Vagina (tissue), 2 donors: ENCODE measurements at places on chromosomes 6 and 20.

GRCh38 chr6:138157986-138158638 lies 3.6 kb upstream of the ARFGEF3 start:
- peaks cover 20% of the 10 kb centered on the region for H3K4me1 ChIP-seq
- H3K4me3 ChIP-seq = no peak overlapping the region
- H3K27ac ChIP-seq = no peak overlapping the region
- no peaks in the 10 kb centered on the region for H3K27me3 ChIP-seq
- DNase-seq = no peak
- H3K36me3 ChIP-seq = no peaks in the 10 kb centered on the region

DNA sequence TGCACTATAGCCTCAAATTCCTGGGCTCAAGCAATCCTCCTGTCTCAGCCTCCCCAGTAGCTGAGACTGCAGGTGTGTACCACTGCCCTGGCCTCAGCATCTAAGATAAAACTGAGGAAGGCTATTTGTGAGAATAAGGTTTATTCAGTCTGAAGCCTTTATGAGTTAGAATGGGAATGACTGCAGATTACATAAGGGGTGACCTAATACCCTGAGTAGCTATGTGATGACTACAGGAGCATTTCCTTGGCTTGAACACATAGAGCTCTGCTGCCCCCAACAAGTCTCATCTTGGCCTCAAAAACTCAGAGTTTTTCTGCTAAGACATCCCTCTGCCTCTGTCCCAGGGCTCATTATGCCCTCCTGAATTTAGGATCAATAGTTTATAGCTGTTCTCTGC lies 7.6 kb downstream of the GSS start:
- H3K27ac ChIP-seq = no peak overlapping the region
- peaks cover 5% of the 10 kb centered on the region for H3K4me1 ChIP-seq
- H3K4me3 ChIP-seq = no peak overlapping the region
- no peaks in the 10 kb centered on the region for H3K27me3 ChIP-seq
- DNase-seq = no peak

DNA sequence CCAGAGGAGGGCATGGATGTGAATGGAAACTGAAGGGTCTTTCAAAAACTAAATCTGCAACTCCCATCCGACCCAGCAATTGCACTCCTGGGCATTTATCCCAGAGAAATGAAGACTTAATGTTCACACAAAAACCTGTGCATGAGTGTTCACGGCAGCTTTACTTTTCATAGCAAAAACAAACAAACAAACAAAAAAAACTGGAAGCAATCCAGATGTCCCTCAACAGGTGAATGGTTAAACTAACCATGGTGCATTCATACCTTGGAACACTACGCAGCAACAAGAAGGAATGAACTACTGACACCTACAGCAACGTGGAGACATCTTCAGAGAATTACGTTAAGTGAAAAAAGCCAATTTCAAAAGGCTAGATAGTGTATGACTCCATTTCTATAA lies 32.2 kb downstream of the PMEPA1 start:
- DNase-seq = no peak
- no peaks in the 10 kb centered on the region for H3K27me3 ChIP-seq
- no peak overlapping the region for H3K27ac ChIP-seq
- no peaks in the 10 kb centered on the region for H3K36me3 ChIP-seq

GRCh38 chr6:22026164-22026678 lies 270.6 kb downstream of the PRL start:
- peak overlapping the region; percentile 36 for H3K27ac ChIP-seq
- peaks cover 28% of the 10 kb centered on the region for H3K4me1 ChIP-seq
- H3K4me3 ChIP-seq = no peak overlapping the region

DNA sequence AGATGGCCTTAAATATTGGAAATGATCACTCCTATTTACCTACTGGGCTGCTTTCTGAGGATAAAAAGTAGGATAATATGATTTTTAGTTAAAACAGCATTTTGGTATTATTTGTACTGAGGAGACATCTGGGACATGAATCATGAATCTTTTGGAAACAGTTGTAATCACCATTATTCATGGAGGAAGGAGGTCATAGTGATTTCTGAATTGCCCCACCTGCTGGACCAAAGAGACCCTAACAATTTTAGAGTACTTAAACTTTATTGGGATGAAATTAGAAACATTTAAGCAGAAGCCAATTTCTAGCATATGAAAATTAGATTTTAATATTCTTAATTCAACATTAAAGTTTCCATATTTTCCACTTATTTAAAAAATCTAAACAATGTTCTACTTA lies 108.4 kb upstream of the SIM1 start:
- H3K4me3 ChIP-seq = no peak overlapping the region
- no peaks in the 10 kb centered on the region for H3K4me1 ChIP-seq
- no peak for DNase-seq
- H3K27ac ChIP-seq = no peak overlapping the region
- no peaks in the 10 kb centered on the region for H3K36me3 ChIP-seq

DNA sequence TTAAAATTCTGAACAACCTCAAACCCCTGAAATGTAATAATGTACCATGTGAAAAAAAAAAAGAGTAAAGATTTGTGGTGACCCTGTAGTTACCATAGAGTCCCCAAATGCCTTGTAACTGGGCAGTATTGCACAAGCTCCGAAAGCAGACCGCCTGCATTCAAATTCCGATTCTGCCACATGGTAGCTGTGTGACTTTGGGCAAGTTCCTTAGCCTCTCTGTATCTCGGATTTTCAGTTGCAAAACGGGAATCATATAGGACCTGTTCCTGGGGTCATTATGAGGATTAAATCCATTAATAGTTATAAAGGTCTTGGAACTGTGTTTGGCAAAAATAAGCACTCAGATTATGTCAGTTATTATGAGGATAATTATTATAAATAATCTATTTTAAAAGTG lies 43.6 kb downstream of the TSPYL4 start:
- H3K27me3 ChIP-seq = no peaks in the 10 kb centered on the region
- no peaks in the 10 kb centered on the region for H3K4me1 ChIP-seq
- H3K4me3 ChIP-seq = no peak overlapping the region
- DNase-seq = no peak
- no peak overlapping the region for H3K27ac ChIP-seq

- no peaks in the 10 kb centered on the region for H3K4me1 ChIP-seq
- H3K27ac ChIP-seq = no peak overlapping the region
- no peaks in the 10 kb centered on the region for H3K27me3 ChIP-seq
- no peaks in the 10 kb centered on the region for H3K36me3 ChIP-seq
These were observed 20.4 kb downstream of the PROCR start for GRCh38 chr20:35192118-35192872.

GRCh38 chr6:109770047-109770446 lies 79.0 kb downstream of the FIG4 start:
- peaks cover 25% of the 10 kb centered on the region for H3K36me3 ChIP-seq
- H3K4me1 ChIP-seq = no peaks in the 10 kb centered on the region
- H3K27me3 ChIP-seq = no peaks in the 10 kb centered on the region
- no peak overlapping the region for H3K27ac ChIP-seq
- H3K4me3 ChIP-seq = no peak overlapping the region
- no peak for DNase-seq

DNA sequence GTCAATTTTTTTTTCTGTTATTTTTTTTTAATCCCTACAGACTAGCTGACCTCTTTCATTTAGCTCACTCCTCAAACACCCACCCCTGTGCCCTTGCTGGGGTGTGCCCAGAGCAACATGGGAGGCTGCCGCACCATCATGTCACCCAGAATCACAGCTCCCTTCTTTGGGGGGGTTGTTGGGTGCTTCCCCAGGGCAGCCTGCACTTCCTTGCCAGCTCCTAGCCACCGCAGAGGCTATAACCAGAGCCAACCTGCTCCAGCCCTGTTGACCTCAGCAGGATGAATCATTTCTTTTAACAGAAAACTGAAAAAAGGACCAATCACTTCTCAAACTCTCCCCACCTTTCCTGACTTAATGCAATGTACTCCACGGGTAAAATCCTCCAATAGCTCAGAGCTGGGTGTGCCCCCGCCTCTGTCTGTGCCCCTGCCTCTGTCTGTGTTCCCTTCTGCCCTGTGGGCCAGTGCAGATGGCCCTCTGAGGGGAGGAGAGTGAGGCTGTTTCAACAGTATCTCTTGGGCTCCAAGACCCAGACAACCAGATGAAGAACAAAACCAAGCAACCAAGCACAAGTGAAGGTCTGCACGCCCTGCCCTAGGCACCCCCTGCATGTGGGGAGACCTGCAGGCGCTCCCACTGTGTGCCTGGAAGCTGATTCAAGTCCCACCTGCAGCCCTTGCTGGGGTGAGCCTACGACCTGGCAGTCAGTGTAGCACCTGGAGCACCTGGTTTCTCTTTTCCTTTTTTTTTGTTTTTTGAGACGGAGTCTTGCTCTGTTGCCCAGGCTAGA lies 67.7 kb downstream of the PYGB start:
- DNase-seq = no peak
- H3K36me3 ChIP-seq = no peaks in the 10 kb centered on the region
- no peak overlapping the region for H3K27ac ChIP-seq
- H3K27me3 ChIP-seq = no peaks in the 10 kb centered on the region
- H3K4me3 ChIP-seq = no peak overlapping the region

GRCh38 chr20:35572838-35573237 lies 31.0 kb downstream of the ERGIC3 start:
- no peaks in the 10 kb centered on the region for H3K4me1 ChIP-seq
- H3K4me3 ChIP-seq = no peak overlapping the region
- no peak overlapping the region for H3K27ac ChIP-seq
- no peaks in the 10 kb centered on the region for H3K27me3 ChIP-seq

GRCh38 chr6:41028561-41029412 lies 10.2 kb downstream of the UNC5CL start:
- no peaks in the 10 kb centered on the region for H3K27me3 ChIP-seq
- H3K36me3 ChIP-seq = no peaks in the 10 kb centered on the region
- H3K4me1 ChIP-seq = peaks cover 16% of the 10 kb centered on the region

- DNase-seq = no peak
- peak overlapping the region; percentile 94 for H3K27ac ChIP-seq
- peak overlapping the region; percentile 45 for H3K4me3 ChIP-seq
- peaks cover 5% of the 10 kb centered on the region for H3K36me3 ChIP-seq
These were observed 21.7 kb downstream of the VPS52 start for GRCh38 chr6:33249732-33250630.

GRCh38 chr6:78243519-78243918 lies 590.7 kb downstream of the MEI4 start:
- H3K27me3 ChIP-seq = no peaks in the 10 kb centered on the region
- H3K36me3 ChIP-seq = no peaks in the 10 kb centered on the region
- H3K4me1 ChIP-seq = no peaks in the 10 kb centered on the region
- DNase-seq = no peak
- no peak overlapping the region for H3K27ac ChIP-seq
- no peak overlapping the region for H3K4me3 ChIP-seq

DNA sequence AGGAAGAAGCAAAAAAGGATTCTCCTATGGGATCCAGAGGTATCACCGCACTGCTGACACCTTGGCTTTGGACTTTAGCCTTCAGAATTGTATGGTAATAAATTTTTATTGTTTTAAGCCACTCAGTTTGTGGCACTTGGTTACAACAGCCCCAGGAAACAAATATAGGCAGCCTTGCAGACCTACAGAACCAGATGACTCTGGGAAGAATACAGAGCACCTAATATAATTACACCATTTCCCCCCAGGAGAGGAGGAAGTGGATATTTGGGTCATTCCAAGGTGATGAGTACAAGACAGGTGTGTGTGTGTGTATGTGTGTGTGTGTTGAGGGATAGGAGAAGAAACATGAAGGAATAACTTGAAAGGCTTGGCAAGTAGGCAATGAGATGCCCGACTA lies 84.2 kb upstream of the ENPP5 start:
- H3K36me3 ChIP-seq = no peaks in the 10 kb centered on the region
- no peaks in the 10 kb centered on the region for H3K27me3 ChIP-seq
- H3K4me1 ChIP-seq = no peaks in the 10 kb centered on the region
- H3K27ac ChIP-seq = no peak overlapping the region
- no peak overlapping the region for H3K4me3 ChIP-seq

- H3K4me3 ChIP-seq = no peak overlapping the region
- H3K36me3 ChIP-seq = no peaks in the 10 kb centered on the region
- H3K4me1 ChIP-seq = no peaks in the 10 kb centered on the region
These were observed 55.3 kb downstream of the RBM24 start for GRCh38 chr6:17336425-17336824.

- H3K36me3 ChIP-seq = no peaks in the 10 kb centered on the region
- no peak overlapping the region for H3K27ac ChIP-seq
- H3K4me3 ChIP-seq = no peak overlapping the region
- H3K27me3 ChIP-seq = no peaks in the 10 kb centered on the region
- no peaks in the 10 kb centered on the region for H3K4me1 ChIP-seq
These were observed 678.1 kb downstream of the KIF16B start for GRCh38 chr20:15895126-15895525.

GRCh38 chr6:35485402-35485877 lies 11.4 kb downstream of the TEAD3 start:
- no peaks in the 10 kb centered on the region for H3K27me3 ChIP-seq
- peaks cover 59% of the 10 kb centered on the region for H3K4me1 ChIP-seq
- peak overlapping the region; percentile 24 for H3K4me3 ChIP-seq

GRCh38 chr20:62734326-62734725 lies 25.7 kb downstream of the NTSR1 start:
- no peaks in the 10 kb centered on the region for H3K4me1 ChIP-seq
- H3K27ac ChIP-seq = no peak overlapping the region
- no peaks in the 10 kb centered on the region for H3K36me3 ChIP-seq
- no peak for DNase-seq

DNA sequence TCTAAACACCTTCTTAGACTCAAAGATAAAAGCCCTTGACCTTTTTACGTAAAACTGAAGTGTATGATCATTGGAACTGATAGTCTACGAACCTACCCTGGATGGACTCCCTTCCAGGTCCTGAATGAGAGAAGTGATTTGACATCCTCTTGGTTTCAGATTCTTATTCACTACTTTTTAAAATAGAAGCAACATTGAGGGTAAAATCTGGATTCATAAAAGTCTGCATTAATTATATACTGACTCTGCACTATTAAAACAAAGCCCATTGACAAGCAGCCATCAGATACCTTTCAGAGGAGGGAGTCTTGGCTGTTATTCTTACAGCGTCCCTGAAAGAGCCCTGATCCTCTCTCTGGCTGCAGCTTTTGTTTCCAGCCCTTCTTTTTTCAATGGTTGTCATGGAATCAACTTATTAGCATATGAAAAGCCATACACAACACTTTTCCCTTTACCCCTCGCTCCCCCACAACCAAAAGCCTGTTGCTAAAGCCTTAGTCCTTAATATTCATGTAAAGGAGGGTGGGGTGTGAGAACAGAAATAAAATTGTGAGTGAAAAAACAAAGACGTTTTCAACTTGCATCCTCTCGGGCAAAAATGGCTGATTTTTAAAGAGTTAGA lies 270.0 kb upstream of the MARCKS start:
- no peaks in the 10 kb centered on the region for H3K27me3 ChIP-seq
- H3K4me1 ChIP-seq = peaks cover 8% of the 10 kb centered on the region
- H3K4me3 ChIP-seq = no peak overlapping the region
- H3K27ac ChIP-seq = no peak overlapping the region
- H3K36me3 ChIP-seq = no peaks in the 10 kb centered on the region

DNA sequence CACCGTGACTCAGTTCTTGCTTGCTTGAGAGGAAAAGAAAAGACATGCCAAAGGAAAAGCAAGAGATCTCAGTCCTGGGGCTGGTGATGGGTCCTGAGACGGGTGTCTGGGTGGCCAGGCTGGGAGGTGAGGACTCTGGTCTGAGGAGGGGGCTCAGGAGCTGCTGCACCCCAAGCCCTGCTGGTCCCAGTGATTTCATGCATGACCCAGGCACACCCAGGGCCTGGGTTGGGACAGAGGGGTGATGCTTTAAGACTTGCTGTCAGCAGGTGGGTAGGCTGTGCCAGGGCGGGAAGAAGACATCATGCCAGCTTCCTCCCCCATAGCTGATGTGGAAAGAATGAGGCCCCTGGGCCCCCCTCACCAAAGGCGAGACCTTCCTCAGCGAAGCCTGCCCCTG lies 65.1 kb upstream of the PMEPA1 start:
- peaks cover 5% of the 10 kb centered on the region for H3K4me1 ChIP-seq
- no peak overlapping the region for H3K27ac ChIP-seq
- no peaks in the 10 kb centered on the region for H3K36me3 ChIP-seq

GRCh38 chr6:70413992-70414494 lies 735 bp downstream of the FAM135A start:
- no peak for DNase-seq
- H3K27me3 ChIP-seq = no peaks in the 10 kb centered on the region
- H3K4me1 ChIP-seq = peaks cover 28% of the 10 kb centered on the region
- peaks cover 11% of the 10 kb centered on the region for H3K36me3 ChIP-seq
- H3K27ac ChIP-seq = peak overlapping the region; percentile 96
- peak overlapping the region; percentile 95 for H3K4me3 ChIP-seq
